ACHN (cell line): ENCODE measurements at places on chromosomes 2 and 18.

GRCh38 chr2:237026981-237027711, 58.5 kb upstream of the COPS8 start:
- DNase-seq: peak; percentile 55

GRCh38 chr18:67651438-67651837, 134.9 kb upstream of the DSEL start:
- DNase-seq: no peak

DNA sequence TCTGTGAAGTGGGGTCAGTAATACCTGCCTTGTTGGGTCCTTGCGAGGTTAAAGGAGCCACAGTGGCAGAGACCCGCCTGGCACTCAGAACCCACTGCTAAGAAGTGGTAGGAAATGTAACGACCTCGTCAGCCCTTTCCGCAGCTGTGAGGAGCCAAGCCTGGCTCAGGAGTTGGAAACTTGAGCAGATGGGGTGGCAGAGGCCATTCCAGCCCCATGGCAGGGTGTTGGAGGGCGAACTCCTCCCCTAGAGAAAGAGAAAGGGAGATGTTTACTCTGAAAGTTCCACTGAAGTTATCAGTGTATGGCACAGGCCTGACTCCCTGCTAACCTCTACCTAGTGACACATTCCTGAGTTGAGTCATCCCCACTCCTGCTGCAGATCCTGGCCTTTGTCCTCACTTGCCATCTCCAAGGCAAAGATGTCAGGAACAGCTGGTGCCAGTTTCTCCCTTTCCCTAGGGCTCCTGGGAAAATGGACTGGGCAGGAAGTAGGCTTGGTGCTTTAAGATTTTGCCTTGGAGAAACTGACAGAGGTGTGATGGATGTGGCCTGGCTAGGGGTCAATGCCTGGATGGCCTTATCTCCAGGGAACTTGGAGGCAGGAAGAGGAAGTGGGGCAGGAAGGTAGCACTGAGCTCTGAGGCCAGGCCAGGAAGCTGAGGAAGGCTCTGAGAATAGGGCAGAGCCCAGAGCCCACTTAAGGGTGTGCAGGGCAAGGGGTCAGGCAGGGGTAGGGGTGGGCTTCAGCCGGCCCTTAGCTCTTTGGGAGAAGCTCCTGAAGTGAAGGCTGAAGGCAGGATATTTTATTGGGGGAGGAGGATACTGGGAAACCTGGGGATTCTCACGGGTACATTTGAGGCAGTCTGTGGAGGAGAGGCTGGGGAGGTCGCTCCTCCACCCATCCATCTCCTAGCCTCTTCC, 888 bp downstream of the VAMP5 start:
- DNase-seq: peak; percentile 70

- DNase-seq: no peak
These were observed 236.9 kb downstream of the AGPS start for GRCh38 chr2:177629357-177630024.

DNA sequence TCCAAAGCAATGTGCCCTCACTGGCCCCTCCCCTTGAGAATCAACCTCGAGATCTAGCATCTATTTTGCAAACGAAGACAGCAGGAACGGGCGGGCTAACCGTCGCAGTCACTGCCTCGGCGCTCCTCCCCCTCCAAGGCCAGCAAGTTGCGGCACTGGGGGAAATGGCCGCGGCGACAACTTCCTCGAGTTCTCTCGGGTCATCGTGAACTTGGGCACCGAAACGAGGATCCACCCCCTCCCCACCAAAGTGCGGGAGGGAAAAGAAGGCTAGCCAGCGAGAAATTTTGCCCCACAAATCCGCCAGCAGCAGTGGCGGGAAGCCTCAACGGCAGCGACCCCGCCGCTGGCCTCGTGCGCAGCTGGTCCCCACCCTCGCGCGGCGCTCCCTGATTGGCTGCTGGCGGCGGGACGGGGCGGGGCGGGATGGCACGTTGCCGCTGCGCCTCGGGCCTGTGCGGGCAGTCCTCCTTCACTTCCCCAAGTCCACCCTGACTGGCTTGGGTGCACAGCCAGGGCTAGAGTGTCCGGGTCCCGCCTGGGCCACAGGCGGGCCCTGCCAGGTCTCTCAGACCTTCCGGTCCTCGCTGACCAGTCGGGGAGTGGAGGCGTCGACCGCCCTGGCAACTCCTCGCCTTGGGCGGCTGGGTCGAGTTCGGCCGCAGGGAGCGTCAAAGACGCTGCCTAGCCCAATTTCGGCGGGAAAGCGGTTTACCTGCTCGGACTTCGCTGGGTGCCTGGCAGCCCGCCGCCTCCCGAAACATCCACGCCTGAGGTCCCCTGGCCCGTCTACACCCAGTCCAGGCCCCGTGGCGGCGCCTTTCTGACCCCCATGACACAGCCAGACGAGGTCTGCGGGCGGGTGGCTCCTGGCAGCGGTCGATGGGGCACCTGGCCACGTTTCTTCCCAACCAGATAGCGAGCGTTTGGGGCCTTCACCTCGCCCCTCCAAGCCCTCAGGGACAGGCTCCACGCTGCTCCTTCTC, at the start of gene BOLL:
BOLL (minus strand) TSS at position 364 of the 986 bp plus-strand sequence. CDS start 3,469 bp downstream, outside the sequence.
- no peak for DNase-seq

DNA sequence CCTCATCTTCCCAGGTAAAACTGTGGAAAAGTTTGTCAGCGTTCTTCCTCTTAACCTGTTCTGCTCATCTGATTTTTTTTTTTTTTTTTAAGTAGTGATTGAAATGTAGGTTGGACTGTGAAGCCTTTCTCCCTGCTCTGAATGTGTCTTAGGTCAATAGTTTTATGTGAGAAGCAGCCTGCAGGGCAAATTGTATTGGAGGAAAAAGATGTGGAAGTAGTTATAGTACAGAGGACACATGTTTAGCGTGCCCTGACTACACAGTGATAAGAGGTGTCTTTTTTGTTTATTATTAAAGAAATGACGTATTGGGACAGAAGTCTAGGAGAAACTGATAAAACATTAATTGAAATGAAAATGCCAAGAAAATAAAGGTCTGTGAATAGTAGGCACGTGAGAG, 1.5 kb downstream of the MTA3 start:
- DNase-seq: no peak

GRCh38 chr2:195662138-195662537, 5.1 kb downstream of the SLC39A10 start:
- DNase-seq: no peak

DNA sequence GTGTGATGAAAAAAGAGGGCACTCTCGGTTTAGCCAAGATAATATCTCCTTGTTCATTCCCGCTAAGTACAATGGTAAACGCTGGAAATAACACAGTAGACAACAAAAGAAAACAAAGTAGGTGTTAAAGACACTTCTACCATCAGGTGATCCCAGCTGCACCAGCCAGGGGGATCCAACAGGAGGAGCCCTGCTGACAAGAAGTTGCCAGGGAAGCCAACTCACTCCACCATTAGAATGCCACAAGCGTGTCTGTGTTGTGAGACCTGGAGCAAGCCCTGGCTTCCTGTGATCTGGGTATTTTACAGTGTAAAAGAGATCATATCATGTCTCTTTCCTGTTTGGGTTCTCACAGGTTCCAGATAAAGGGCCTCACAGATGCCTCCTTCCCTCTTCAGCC, 117.0 kb downstream of the GRB14 start:
- DNase-seq: peak; percentile 48

DNA sequence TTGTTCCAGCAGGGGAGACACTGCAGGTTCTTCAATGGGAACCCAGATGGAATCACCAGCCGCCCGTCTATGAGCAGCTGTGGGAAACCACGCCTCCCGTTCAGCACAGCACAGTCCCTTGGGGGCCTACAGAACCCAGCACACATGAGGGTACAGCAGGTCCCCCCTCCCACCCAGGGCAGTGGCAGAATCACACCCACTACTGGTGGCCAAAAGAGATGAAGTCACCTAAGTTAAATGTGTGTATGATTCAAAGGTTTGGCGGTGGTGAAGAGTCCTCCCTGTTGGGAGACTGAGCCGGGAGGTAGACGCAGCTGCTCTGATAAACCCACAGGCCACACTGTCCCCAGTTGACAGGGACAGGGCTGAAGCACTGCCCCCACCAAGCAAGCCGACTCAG, 44.3 kb downstream of the L3MBTL4 start:
- peak; percentile 8 for DNase-seq

DNA sequence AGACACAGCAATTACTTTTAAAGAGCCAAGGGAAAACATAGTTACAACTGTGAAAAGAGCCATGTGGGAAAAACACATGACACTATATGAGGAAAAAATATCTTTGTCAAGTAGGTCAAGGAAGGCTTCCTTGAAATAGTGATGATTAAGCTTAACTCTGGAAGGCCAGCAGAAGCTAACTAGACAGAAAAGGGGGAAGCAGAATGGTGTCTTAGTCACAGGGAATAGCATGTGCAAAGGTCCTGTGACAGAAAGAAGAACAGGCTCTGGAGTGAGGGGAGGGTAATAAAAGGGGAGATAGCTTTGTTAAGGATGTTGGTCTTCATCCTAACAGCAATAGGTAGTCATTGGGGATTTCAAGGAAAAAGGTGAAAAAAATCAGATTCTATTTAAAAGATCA, 64.0 kb downstream of the ARHGAP25 start:
- DNase-seq: no peak

DNA sequence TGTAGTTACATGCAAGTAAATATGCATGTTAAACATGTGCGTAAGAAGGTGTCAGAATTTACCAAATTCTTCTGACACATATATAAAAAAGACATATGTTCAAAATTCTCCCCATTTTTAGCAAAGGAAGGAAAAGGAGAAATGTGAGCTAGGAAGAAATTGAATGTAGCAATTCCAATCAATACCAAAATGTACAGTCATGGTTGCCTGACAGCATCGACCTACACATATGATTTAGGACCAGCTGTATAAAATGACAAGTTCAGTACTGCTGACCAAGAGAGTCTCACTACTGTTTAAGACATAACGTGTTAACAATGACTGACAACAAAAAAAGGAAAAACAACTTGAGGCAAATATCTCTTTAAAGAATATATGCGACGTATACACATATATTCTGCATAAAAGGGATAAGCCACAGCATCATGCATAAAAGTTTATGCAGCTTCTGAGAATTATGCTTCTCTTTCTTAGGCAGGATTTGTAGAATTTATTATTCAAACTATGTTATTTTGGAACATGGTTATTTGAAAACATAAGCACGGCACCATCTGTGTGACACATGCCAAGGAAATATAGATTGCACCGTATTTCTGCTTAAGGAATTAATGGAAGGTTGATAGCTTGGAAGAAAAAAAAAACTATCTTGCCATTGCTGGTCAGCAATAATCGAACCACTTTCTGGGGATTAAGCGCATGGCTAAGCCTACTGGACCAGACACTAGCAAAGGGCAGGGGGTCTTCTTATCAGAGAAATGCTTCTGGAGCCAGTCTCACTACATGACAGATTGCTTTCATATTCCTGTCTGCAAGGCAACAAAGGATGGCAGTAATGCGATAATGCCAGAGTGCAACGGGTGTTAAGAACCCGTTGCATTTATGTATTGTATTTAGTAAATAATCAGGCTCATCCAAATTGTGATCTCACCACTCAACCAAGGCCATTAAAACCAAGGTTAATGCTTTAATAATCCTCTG, 154.0 kb downstream of the WDPCP start:
- DNase-seq: no peak

DNA sequence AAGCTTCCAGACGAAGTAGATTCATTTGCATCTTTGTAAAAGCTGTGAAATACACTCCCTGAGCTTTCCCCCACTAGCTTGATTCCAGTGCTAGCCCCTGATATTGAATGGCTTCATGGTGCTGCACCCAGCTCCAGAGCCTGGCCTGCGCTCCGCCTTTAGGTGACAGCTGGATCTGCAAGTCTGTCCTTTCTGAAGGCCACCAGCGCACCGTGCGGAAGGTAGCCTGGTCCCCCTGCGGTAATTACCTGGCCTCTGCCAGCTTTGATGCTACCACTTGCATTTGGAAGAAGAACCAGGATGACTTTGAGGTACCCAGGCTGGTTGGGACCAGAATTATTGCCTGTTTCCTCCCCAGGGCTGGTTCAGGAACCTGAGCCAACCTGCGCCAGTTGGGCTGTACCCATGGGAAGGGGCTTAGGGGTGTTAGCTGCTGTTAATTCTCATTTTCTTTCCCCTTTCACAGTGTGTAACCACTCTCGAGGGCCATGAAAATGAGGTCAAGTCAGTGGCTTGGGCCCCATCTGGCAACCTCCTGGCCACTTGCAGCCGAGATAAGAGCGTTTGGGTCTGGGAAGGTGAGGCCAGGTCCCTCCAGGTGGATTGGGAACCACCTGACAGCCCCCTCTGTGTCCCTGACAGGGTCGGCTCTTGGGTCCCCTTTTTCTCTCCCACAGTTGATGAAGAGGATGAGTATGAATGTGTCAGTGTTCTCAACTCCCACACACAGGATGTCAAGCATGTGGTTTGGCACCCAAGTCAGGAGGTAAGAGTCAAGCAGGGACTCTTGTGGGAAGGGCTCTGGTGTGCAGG, 1.3 kb downstream of the CIAO1 start:
- peak; percentile 57 for DNase-seq

DNA sequence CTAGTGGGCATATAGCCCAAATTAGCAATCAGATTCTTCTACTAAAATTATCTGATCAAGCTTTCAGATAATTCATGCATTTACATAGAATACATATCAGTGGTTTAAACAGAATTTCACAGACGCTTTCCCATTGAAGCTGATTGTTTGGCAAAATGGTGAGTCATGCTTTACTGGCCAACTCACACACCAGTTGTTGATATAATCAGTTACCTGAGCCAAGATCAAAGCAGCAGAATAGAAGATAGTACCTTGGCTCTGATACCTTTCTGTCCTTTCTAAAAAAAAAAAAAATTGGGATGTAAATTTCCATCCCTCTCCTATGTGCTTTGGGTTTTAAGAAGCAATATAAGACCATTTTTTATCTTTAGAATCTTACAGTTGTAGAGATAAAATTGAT, 178.0 kb downstream of the MCFD2 start:
- DNase-seq: peak; percentile 25

DNA sequence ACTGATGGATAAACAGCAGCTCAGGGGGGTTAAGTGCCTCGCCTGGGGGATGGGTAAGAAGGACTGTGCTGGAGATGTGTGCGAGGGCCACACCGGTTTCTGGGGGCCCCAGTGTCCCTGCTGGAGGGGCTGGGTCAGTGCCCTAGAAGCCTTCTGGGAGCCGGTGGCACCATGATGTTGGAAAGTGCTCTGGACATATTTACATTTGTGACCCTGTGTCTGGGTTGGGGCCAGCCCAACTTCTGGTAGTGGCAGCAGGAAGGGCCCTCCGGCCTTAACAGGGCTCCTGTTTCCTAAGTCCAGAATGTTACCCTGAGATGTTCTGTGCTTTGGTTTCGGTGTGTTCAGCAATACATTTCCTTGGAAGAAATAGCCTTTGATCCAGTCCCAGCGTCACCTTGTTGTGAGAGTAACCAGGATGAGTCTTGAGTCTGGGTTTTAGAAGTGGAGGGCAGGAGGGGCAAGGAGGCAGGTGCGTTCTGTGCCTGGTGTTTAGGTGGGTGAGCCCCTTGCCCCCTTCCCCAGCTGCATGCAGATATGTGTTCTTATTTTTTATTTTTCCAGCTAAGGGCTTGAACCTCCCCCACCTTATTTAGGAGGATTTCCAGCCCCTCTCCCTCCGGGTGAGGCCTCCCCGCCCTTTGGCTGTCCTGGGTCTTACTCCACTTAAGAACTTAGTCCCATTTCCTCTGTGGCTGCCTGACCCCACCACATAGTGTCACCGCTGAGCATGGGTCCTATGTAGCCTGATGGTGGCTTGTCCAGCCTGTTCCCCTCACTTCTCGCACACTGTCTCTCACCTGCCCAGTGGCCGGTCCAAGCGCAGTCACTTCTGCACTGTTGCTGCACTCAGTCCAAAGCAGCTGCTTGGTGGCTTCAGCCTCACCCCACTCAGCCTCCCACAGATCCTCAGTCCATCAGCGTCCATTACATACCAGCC, 132.7 kb upstream of the HS6ST1 start:
- no peak for DNase-seq
